ENCODE measurements at places on chromosomes 1 and 21. TPM values are rescaled to one million over a fixed set of nuclear protein-coding genes. Genes with fewer than 3 reads are reported as not detected.

Gene TARBP1
- total RNA-seq, result 7.5 TPM

Gene THEM4
- 9.9 TPM for total RNA-seq

Gene CFHR5
- not detected for total RNA-seq

Gene TTC34
- total RNA-seq, result 0.26 TPM

Gene KCNT2
- total RNA-seq, result 4.8 TPM

Gene CD1E
- not detected for total RNA-seq

Data from epithelial cell of alveolus of lung (primary cell).